ENCODE measurements at places on chromosomes 1 and 21.

DNA sequence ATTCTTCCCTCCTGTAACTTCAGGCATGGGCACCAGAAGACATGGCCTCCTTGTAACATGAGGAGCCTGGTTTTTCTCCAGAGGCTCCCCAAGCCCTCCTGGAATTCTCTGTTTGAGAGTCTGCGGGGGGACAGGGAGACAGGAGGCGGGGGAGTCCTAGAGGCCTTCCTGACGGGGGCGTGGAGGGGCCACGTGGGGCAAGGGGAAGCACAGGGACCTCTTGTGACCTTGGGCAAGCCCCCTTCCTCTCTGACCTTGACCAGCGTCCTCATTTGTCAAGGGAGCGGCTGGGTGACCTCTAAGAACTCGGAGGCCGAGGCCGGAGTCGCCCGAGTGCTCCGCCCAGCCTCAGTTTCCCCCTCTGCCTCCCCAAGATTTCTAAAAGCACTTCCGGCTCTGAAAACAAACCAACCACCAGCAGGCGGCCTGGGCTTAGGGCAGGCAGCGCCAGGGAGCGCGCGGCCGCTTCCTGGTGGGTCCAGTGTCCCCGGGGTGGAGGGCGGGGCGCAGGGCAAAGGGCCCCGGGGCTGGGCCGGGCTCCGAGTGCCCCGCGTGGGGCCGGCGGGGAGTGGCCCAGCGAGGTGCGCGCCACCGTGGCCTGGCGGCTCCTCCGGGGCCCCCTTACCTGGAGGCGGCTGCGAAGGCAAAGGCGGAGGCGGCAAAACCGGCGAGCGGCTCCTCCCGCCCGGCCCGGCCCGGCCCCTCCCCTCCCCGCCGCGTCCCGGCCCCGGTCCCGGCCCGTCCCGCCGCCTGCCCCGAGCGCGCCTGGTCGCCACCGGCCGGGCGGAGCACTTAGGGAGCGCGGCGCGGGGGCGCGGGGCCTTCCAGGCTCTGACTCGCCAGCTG is at the start of gene TMCO4:
TSS of gene TMCO4 (minus strand) at position 687 of the 846 bp plus-strand sequence. CDS start 19,158 bp downstream, outside the sequence.
- no peak for DNase-seq

DNA sequence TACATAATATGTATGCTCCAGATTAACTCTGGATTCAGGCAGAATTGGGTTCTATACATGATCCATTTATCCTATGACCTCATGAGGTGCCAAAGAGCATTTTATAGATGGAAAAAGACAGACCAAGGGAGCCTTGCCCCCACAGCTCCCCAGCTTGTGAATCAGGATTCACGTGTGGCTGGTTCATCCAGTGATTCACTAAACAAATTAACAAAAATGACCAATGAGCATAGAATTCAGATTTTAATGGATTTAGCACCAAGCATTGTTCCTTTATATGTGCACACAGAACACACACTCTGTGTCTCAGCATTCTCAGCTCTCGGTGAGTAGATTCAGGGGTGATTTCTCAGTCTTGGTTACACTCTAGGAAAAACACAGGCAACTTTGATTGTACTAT is 51.7 kb upstream of the BARHL2 start:
- no peak for DNase-seq

- DNase-seq = no peak
Measured at GRCh38 chr1:19582318-19582717, 61.8 kb upstream of the NBL1 start.

GRCh38 chr1:116997066-116997465 is 4.5 kb upstream of the CD101 start:
- DNase-seq = no peak

GRCh38 chr1:161954050-161954449 is 69.6 kb downstream of the OLFML2B start:
- DNase-seq = no peak

GRCh38 chr1:8863794-8864233 is 14.7 kb downstream of the ENO1 start:
- DNase-seq = no peak
